ENCODE measurements at places on chromosomes 6 and 20.

- DNase-seq = no peak
Observed at GRCh38 chr6:169161572-169162167, 92.0 kb downstream of the THBS2 start.

GRCh38 chr6:137589067-137589848, 95.1 kb upstream of the OLIG3 start:
- DNase-seq = peak; percentile 16

DNA sequence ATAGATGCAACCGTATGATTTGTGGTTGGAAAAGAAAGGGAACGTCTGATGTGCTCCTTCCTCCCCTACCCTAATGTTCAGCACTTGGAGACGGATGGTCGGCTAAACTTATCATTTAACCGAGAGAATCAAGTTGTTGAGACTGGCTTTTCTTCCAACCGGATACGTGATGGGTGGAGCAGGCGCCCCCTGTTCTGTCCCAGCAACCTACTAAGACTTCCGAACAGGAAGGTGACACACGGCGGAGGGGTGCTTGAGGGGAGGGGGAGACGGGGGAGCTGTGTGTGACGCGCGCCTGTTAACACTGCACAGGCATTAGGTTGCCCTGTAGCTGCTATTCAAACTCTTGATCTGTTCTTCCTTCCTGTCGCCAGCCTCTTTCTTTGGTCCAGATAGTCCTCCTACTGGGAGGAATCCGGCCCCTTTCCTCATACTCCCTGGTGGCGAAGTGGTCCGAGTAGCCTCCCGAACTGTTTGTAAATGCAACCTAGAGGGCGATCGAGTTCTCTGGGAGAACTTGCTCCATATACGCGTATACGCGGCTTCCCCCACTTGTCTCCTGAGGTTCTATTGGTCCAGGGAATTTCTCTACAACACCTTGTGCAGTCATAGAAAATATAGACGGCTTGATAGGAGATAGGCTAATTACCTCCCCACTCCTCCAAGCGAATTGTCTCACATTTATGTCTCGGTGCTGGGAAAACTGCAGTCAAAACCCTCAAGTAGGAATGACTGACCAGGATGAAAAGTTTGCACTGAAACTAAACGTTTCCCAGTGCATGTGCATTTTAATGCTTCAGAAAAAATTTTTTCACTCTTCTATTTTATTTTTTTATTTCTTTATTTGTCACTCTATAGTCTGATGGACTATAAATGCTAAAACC, 126.0 kb upstream of the SLC2A12 start:
- DNase-seq = peak; percentile 94

- DNase-seq = no peak
Observed at GRCh38 chr20:44357020-44357419, 1.5 kb downstream of the HNF4A start.

DNA sequence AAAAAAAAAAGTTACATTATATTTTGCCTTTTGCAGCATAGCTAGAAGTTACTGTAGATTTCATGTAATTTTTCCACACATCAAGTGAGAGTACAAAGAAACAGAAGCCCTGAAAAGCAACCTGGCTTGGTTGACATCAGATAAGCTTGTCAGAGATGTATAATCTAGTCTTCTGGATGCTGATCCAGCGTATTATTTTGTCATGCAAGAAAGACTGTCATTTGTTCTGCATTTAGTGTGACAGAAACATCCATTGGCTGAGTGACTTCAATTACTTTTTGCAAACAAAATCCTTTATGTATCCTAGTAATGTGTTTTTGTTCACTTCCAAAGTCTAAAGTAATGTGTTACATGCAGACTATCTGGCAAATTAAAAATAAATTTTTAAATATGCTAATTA, 75.3 kb downstream of the FAM83B start:
- DNase-seq = no peak

DNA sequence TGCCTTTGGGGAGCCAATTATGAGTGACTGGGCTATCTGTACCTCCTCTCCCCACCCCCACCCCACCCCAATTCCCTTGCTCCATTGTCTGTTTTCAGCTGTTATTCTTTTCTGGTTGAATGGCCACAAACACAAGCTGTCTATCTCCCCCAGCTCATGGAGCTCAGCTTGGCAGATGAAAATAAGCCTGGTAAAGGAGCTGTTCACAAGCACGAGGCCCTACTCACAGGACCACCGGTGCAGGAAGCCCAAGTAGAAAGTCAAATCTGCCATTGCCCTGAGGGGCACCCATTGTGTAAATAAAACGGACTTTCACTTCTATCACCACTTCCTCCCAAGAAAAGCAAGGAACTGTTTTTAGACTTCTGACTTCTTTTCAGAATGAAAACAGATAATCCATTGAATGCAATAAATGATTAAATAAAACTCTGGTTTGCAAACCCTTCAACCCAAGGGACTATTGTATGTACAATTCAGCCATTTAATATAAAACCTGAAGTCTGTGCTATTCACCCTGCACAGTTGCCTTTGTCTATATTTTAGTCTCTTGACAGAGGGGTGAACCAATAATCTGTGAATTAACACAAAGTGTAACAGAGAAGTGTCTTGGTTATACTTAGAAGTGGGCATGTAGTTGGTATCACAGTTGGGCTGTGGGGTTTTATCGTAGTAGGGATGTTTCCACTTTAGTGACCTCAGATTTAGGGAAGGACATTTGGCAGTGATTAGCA, 27.7 kb downstream of the RIPOR2 start:
- no peak for DNase-seq

GRCh38 chr20:8089668-8090067, 42.4 kb upstream of the PLCB1 start:
- DNase-seq = no peak

- DNase-seq = peak; percentile 29
Observed at GRCh38 chr6:12608016-12608860, 108.3 kb upstream of the PHACTR1 start.

GRCh38 chr6:43968110-43968965, 158.9 kb downstream of the MRPL14 start:
- DNase-seq = no peak

GRCh38 chr6:163099621-163100171, 314.8 kb upstream of the QKI start:
- no peak for DNase-seq

- no peak for DNase-seq
Observed at GRCh38 chr6:107186047-107186446, 70.7 kb upstream of the BEND3 start.

DNA sequence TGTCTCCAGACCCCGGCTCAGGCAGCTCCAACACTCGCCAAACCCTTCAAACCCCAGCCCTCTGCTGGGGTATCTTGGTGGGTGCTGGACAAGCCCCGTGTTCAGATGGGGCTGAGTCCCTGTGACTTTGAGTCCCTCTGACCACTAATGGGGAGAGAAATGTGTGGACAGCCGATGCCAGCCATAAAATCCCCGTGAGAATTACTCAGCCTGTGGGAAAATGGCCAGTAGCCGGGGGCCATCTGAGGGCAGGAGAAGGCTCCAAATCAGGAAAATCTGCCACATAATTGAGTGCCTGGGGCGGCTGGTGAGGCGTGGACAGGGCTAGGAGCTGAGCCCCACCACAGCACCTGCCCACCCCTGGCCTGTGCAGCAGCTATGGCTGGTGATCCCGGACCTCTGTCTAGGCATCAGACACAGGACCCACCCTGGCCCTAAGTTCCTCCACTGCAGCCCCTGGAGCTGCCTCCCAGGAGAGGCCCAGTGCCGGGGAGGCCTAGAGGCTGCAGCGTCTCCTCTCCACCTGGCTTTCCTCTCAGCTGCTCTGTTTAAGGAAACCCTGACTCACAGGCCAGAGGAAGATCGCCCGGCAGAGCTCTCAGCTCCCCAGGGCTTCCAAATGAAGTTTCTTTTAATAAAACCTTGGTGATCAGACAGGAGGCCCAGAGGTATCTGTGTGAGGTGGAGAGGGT, 53.7 kb upstream of the SLCO4A1 start:
- DNase-seq = peak; percentile 16

DNA sequence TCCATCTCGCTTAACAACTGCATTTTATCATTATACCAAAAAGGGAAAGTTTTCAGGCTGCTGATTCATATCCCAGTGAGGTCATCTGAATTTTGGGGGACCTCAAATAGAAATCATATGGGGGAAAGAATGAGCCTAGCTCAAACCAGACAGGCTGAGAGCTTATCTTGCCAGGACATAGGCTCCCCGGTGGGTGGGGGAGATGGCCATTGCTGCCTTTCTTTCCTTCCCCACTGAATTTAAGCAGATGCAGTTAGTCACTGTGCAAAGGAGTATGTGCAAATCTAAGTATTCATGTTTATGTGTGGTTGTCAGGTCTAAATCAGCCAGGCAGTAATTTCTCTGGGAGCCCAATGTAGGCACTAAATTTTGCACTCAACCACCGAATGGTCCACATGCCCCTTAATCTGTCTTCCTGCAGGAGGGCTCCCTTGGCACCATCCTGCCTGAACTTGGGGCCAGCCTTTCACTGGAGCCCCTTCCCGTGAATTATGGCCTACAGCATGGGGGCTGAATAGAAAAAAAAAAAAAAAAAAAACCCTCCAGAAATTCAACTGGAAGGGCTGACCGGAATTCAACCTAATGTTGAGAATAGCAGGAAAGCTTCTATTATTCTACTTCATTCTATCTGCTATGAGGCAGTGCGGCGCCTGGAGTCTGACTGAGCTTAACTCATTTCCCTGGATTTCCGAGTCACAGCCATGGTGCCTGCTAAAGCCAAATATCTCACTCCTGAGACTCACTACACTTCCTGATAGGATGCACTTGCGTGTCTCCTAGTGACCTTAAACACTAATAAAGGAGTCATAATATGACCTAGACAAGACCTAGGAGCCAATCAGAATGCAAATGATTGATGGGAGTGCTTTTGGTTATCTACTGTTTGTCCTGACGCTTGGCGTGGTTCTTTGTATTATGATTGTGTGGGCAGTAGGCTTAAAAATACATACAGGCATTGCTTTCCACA, 161.5 kb upstream of the HEY2 start:
- no peak for DNase-seq

GRCh38 chr6:44021589-44022295, 105.5 kb downstream of the MRPL14 start:
- DNase-seq = no peak

DNA sequence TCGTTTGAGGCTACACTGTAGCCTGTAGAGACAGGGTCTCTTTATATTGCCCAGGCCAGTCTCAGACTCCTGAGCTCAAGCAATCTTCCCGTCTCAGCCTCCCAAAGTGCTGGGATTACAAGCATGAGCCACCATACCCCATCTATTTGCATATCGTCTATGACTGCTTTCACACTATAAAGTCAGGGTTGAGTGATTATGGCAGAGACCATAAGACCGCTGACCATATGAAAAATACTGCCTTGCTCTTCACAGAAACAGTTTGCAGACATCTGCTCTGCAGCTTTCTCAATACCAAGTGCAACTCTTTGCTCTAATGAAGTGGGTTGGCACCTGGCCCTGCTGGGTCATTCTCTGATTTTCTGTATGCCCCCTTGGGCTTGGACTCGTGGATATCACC, 79.5 kb upstream of the PAK5 start:
- no peak for DNase-seq

- DNase-seq = peak; percentile 81
Observed at GRCh38 chr20:15930311-15931305, 642.6 kb downstream of the KIF16B start.

DNA sequence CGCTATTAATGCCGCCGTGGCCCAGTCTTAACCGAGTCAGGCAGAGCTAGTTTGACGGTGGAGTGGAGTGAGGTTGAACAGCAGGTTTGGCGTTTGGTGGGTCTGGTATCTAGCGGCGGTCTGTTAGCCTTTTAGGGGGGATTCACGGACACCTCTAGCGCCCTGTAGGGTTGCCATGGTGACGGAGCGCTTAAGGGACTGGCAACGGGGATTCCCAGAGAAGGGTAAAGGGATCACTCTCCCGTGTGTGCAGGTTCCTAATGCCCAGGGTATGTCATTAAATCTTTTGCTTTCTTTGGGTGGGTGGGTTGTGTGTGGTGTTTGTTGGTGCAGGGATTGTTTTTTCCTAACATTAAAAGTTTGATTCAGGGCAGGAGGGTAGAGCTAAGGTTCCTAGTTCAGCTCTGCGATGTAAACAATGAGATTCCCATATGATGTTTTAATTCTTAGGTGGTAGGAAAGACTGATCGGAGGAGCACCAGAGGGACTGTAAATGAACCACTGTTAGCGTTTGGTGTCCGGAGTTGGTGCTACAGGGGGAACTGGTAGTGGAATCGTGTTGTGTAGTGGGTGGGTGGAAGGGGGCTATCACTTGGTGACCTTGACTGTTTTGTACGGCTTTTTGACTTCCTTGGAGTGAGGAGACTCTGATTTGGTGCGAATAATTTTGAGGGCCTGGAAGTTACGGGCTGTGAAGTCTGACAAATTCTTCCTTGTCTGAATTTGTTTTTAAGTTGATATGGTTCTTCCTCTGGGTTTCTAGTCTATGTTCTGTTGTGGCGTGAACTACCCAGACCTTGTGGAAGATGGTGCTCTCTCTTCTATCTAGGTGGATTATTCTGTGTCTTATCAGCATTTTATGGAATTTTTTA, 5.0 kb downstream of the BRD2 start:
- no peak for DNase-seq

DNA sequence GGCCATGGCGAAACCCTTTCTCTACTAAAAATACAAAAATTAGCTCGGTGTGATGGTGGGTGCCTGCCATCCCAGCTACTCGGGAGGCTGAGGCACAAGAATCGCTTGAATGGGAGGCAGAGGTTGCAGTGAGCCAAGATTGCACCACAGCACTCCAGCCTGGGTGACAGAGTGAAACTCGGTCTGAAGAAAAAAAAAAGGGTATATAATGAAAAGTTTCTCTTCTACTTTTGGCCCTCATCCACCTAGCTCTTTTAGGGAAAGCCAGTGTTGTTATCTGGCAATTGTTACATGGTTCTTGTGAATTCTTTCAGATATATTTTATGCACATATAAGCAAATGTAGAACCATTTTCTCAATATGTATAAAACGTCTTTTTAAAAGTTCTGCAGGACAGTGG, 19.0 kb downstream of the KIF3B start:
- no peak for DNase-seq

DNA sequence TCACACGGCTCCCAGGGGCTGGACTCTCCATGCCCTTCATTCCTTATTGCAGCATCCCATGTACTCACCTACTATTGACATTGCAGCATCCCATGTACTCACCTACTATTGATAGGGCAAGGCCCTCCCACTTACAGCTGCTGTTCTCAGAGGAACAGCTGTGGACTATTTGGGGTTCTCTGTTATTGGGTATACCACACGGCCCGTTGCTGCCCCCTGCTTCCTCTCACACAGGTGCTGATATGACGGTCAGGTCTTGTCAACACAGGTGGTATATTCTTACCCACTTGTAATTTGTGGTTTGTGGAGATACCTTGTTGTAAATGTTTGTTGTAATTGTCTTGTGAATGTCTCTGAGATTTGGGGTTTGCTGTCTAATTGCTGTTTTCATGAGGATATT, 18.8 kb downstream of the ALDH5A1 start:
- no peak for DNase-seq

GRCh38 chr6:16725145-16725864, 36.0 kb downstream of the ATXN1 start:
- DNase-seq = peak; percentile 77

GRCh38 chr6:45086360-45087084, 241.6 kb upstream of the RUNX2 start:
- no peak for DNase-seq

- no peak for DNase-seq
Observed at GRCh38 chr6:113584767-113585166, 272.4 kb upstream of the MARCKS start.

GRCh38 chr6:39085129-39085797, 29.7 kb downstream of the SAYSD1 start:
- DNase-seq = no peak

GRCh38 chr20:1538655-1539054, 18.9 kb downstream of the SIRPD start:
- no peak for DNase-seq

GRCh38 chr6:104134876-104135275, 724.8 kb downstream of the HACE1 start:
- DNase-seq = no peak
